ENCODE measurements at places on chromosomes 12 and 14.

DNA sequence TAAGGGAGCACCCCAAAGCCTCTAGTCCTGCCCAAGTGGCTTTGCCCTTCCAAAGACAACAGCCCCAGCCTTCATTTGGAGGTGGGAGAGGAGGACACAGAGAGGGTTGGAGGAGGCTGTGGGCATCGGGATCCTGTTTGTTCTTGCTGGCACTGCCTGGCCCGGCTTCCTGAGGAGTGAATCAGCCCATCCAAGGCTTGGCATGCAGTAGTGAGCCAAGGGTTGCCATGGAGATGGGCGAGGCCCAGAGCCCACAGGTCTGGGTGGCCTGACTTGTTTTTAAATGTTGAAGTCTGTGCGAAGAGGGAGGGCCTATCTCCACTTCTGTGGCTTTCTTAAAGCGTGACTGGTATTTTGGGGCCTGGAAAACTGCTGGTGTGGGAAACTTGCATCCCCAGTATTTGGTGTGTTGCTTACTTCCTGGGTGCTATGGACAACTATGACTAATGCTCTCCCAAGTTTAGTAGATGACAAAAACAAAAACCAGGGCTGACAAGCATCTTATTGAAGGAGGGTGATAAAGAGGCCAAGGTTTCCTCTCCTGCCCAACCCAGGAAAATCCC is 15.8 kb downstream of the CD9 start:
- DNase-seq: no peak

- no peak for DNase-seq
Observed at GRCh38 chr14:67569011-67569650, 30.9 kb downstream of the PIGH start.

DNA sequence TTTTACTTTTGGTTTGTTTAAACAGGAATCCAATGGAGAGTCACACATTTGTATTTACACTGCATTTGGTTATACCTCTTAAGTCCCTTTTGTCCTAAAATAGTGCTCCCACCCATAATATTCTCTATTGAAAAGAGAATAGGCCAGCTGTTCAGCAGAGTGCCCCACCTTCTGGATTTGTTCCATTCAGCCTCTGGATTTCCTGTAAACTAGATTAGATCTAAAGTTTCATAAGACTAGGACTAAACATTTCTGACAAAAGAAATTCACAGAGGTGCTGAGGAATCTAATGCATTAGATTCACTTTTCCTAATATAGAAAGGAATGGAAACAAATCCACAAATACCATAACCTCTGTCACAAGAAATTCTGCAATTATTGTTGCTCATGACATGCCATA is 38.1 kb downstream of the GCH1 start:
- no peak for DNase-seq

- DNase-seq: no peak
Observed at GRCh38 chr14:68959035-68959434, 20.1 kb downstream of the ACTN1 start.

DNA sequence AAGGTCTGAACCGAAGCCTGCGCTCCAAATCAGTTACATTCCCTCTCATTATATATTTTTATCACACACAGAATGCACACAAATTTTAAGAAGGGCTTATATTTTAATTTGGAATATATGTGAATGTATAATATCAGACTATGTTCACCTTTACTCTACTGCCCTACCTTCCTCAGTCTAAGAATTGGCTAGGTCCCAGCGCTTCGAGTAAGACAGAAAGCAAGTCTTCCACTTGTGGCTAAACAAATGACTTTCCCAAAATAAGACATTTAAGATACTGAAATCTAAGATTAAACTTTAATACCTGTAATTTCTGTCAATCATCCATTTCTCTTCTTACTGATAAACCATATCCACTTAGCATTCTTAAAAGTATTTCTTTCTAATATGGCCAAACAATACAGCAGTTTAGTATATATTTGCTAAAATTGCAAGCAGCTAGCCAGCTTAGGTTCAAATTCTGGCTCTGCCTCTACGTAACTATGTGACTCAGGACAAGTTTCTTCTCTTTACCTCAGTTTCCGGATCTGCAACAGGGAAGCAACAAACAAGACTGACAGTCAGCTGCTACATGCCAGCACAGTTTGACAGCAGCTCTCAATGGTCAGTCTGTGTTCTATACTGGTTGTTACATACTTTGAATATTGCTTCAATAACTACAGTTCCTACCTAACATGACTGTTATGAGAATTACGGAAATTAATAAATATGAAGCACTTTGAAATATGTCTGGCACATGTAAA is 2.0 kb downstream of the INTS13 start:
- DNase-seq: no peak

DNA sequence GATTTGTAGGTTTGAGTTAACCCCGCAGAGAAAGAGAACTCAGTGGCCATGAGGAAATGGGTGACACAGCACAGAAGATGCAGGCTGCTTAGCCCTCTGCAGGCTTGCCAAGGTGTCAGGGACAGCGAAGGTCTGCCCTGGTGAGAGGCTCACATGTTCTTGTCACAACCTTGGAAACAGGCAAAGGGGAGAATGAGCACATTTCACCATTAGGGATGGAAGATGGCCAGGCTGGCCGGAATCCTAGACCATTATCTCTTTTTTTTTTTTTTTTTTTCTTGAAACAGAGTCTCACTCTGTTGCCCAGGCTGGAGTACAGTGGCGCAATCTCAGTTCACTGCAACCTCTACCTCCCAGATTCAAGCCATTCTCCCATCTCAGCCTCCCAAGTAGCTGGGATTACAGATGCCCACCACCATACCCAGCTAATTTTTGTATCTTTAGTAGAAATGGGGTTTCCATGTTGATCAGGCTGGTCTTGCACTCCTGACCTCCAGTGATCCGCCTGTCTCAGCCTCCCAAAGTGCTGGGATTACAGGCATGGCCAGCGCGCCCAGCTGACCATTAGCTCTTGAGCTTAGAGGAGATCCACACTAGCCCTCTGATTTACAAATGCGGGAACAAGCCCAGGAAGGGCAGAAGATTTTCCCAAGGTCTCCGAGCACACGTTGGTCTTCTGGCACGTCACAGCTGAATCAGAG is 34.6 kb downstream of the LTBP2 start:
- no peak for DNase-seq

DNA sequence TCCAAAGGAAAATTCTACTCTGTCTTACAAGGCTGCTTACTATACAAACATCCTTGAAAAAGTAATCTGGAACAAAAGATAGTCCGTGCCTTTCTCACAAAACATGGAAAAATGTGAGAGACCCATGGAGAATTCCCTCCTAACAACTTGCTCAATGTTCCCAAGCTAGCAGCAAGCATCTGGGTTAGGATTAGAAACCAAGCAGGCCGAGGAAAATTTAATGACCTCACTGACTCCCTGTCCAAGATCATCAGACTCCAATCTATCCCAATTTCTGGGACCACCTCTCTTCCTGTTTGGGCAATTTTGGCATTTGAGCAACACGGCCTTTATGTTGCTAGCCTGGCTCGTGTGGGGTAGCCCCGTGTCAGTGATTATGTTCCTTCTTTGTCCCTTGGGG is 18.1 kb upstream of the GSG1 start:
- no peak for DNase-seq

DNA sequence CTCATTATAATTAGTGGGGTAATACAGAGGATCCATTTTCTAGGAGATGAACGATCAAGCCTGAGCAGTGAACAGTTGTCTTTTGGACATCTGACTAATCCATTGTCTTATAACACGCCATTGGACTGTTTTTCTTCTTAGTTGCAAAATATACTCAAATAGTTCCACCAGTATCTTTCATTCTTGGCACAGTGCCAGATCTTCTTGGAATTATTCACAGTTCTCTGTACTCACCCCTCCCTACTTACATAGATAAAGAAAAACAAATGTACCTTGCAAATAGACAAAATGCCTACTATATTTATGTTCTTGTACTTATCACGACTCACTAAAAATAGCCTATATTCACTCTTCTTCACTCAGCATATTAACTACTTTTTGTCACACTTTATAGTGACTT is 3.8 kb downstream of the CBLN3 start:
- DNase-seq: no peak

GRCh38 chr14:89409961-89410360 is 7.1 kb downstream of the FOXN3 start:
- DNase-seq: no peak

- DNase-seq: no peak
Observed at GRCh38 chr14:23183479-23183878, at the start of gene SLC7A8. TSS of gene SLC7A8 (minus strand) at chr14:23183660. CDS start at chr14:23182914, 746 bp downstream.

DNA sequence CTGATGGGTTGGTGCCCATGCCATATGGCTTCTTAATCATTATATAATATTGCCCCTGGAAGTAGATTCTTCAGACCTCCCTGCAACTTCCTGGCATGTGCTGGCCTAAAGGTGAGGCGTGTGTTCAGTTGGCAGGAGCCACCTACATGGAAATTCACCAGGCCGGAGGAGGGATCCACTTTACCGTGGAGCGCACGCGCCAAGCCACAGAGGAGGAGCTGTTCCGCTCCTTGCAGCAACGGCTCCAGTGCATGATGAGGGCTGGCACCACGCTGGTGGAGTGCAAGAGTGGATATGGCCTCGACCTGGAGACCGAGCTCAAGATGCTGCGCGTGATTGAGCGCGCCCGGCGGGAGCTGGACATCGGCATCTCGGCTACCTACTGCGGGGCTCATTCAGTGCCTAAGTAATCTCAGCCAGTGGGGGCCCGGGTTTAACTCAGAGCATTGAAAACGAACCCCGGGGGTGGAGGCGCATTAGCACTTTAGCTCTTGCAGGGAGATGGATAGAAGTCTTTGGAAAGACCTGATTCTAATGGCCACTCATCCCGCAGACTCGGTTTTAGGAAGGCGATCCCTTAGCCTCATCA is 13.5 kb downstream of the AMDHD1 start:
- no peak for DNase-seq

DNA sequence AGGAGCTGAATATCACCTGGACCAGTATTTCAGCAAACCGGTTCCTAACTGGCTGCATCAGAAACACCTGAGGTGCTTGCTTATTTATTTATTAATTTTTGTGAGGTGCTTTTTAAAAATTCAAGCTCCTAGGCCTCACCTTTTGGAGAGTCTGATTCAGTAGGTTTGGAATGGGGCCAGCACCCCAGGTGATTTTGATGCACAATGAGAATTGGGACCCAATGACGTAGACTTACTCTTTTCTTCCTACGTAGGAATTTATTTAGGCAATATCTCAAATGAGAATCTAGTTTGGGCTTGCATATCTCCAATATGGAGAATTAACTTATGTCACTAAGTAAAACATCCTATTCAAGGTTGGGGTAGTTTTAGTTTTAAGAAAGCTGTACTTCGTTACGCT is 7.3 kb downstream of the YEATS4 start:
- no peak for DNase-seq

DNA sequence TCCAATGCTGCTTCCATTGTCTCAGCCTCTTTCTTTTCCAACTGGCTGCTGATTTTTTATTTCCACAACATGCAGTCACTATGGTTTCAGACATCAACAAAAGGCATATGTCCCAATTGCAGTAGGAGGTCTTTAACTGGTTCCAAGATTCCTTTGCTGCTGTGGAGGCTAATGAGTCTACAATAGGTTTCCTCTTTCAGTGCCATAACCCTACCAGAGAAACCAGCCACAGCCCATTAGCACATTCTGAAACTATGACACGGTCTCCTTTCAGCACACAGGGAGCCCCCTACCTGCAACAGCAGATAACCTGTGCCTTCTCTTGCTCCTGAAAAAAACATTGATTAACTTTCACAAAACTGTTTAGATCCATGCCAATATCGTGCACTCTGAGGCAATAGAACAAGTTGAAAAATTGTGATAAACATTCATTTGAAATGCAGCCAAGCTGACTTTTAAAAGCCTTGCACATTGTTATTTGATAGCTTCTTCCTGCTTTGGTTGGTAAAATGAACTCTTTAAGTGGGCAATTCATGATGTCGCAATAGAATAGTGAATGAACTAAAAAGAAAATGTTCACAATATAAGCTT is 32.4 kb downstream of the PLEKHG7 start:
- no peak for DNase-seq

GRCh38 chr12:93203361-93203760 is 174.4 kb upstream of the NUDT4 start:
- no peak for DNase-seq

DNA sequence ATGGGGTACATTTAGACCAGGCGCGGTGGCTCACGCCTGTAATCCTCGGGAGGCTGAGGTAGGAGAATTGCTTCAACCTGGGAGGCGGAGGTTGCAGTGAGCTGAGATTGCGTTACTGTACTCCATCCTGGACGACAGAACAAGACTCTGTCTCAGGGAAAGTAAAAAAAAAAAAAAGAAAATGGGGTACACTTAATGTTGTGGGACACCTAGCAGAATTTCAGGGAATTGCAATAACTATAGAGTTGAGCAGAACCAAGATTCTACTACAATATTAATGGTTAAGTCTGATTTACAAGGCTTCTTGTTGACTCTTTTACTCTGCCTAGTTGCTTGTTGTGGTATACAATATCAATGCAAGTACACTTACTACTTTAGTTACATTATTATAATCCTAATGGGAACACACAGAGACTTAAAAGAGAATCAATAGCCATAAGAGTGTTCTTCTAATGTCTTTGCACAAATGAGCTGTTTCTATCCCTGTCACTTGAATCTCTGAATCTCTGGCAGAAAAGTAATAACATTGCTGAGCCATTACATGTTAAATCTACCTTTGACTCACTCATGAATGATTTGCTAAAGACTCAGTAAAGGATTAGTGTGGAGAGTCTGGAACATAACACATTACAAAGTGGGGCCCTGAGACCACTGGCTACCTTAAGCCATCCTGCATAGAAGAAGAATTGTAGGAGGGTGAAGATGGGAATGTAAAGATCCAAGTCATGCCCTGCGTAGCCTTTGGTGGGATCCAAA is 22.7 kb downstream of the BEST3 start:
- no peak for DNase-seq

GRCh38 chr12:64090047-64090446 is 132.0 kb downstream of the KICS2 start:
- DNase-seq: no peak

- no peak for DNase-seq
Observed at GRCh38 chr14:41606532-41607303, at the start of gene LRFN5. TSS of gene LRFN5 (plus strand) at chr14:41606876.

DNA sequence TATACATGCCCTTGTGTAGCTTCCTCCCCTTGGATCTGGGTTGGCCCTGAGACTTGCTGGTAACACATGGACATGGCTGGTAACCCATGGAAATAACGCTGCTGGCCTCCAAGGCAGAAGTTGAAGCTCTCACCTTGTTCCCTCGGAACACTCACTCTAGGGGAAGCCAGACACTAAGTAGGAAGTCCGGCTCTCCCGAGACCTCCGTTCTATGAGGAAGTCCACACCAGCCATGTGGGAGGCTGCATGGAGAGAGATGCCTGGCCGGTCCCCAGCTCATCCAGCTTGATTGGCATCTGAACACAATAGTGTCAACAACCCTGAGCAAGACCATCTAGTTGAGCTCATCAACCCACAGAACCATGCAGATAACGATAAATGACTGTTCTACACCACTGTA is 39.7 kb upstream of the VRK1 start:
- no peak for DNase-seq

- peak; percentile 72 for DNase-seq
Observed at GRCh38 chr14:20427231-20428009, 8.5 kb downstream of the KLHL33 start.

GRCh38 chr14:92590176-92590575 is 76.6 kb downstream of the RIN3 start:
- DNase-seq: no peak

GRCh38 chr12:117481470-117481869 is 120.0 kb upstream of the NOS1 start:
- no peak for DNase-seq

- DNase-seq: no peak
Observed at GRCh38 chr12:110538869-110539622, 36.9 kb downstream of the RAD9B start.

Measured in GDM1 (cell line).